ENCODE measurements at places on chromosomes 4 and X. TPM values are rescaled to one million over a fixed set of nuclear protein-coding genes. Genes with fewer than 3 reads are reported as not detected.

Gene GAGE13
- not detected for total RNA-seq

Gene MAP9
- total RNA-seq = 8.6 TPM

Gene COQ2
- 7.3 TPM for total RNA-seq

Gene TRIM60
- not detected for total RNA-seq

Gene TMEM255A
- total RNA-seq = 0.16 TPM

Gene SORCS2
- 0.49 TPM for total RNA-seq

Gene STARD8
- total RNA-seq = 8.0 TPM

Gene RENBP
- 5.5 TPM for total RNA-seq

Gene SCML1
- total RNA-seq = 11.2 TPM

Gene TMSB15A
- 0.32 TPM for total RNA-seq

Gene RNF150
- total RNA-seq = 20.8 TPM

Gene GRIA3
- total RNA-seq = 69.1 TPM

Gene USP26
- not detected for total RNA-seq

Gene ALG13
- 40.3 TPM for total RNA-seq

Gene HAUS3
- 10.7 TPM for total RNA-seq

Gene BEND4
- total RNA-seq = not detected

Gene FABP2
- total RNA-seq = not detected

Gene ZMAT1
- 1.6 TPM for total RNA-seq
